ENCODE measurements at places on chromosomes 5 and 9.
A peak's percentile ranks its signal among the peaks of the same experiment; 100 is the strongest.

GRCh38 chr5:134769206-134769605, 10.6 kb downstream of the DDX46 start:
- DNase-seq, result no peak

- no peak for DNase-seq
Observed at GRCh38 chr5:170750791-170751190, 32.7 kb upstream of the GABRP start.

- no peak for DNase-seq
Observed at GRCh38 chr5:124783794-124784193, 37.4 kb upstream of the ZNF608 start.

DNA sequence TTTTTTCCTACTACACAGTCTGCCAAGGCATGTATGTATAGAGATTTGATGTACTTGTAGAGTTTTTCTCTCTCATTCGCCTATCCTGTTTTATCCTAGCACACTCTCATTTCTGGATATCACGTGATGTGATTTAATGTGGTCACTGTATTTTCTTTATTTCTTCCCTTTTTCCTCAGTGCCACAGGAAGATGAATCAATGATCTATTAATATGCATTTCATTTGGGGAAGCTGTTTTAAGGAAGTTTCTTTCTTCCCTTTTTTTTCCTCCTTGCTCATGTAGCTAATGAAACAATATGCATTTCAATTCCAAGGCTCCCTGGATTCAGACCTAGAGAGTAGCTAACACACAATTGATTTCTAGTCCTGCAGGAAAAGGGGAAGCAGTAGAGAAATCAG, 506.3 kb upstream of the WWC1 start:
- no peak for DNase-seq

DNA sequence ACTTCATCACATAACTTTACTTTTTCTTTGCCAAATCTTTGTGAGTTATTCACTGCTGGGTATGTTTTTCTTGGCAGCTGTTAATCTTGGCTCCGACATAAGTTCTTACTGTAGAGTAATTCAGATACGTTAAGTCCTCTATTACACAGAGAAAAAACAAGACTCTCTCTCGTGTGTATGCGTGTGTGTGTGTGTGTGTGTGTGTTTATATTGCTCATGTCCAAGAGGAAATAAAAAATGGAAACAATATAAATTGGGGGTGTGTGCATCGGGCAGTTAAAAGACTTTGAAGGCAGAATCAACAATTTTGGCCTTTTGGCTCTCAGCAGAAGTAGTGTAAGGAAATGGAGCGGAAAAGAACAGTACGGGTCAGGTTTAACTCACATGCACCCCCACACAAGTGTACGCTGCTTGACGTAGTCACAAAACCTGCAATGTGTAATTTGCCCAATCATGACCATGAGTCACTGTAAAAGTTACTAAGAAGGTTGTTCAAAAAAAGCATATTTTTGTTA, 67.2 kb upstream of the IFNE start:
- no peak for DNase-seq

GRCh38 chr9:6134661-6135180, 80.9 kb upstream of the IL33 start:
- no peak for DNase-seq

DNA sequence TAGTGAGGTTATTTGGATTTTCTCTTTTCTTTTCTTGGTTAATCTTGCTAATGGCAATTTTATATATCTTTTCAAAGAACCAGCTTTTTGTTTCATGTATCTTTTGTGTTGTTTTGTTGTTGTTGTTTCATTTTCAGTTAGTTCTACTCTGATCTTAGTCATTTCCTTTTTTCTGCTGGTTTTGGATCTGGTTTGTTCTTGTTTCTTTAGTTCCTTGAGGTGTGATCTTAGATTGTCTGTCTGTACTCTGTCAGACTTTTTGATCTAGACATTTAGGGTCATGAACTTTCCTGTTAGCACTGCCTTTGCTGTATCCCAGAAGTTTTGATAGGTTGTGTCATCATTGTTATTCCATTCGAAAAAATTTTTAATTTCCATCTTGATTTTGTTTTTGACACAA, 399.7 kb downstream of the TLE1 start:
- no peak for DNase-seq

GRCh38 chr5:132760049-132760420, 12.8 kb downstream of the CCNI2 start:
- DNase-seq, result no peak

- no peak for DNase-seq
Observed at GRCh38 chr5:646396-647201, 34.5 kb downstream of the CEP72 start.

- DNase-seq, result no peak
Observed at GRCh38 chr9:16501141-16501540, 369.3 kb downstream of the BNC2 start.

- no peak for DNase-seq
Observed at GRCh38 chr5:59091965-59092364, 509.1 kb downstream of the RAB3C start.

- DNase-seq, result no peak
Observed at GRCh38 chr9:16062542-16063240, 509.8 kb downstream of the CCDC171 start.

DNA sequence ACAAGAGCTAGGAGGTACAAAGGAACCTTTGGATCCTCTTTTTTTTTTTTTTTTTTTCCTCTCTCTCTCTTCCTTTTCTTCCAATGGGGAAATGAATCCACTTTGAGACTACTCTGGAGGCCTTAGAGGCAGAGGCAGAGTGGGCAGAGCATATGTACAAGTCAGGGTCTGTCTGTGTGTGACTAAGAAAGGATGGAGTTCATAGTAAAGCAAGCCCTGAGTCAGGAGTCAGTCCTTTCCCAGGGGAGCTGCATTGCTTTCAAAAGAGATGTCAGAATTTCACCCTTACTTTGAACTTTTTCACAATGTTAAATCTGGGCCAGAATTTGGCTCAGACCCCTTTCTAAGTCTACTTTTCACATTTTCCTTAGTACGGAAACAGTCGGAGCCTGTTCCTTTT, 792.4 kb upstream of the C9orf72 start:
- DNase-seq, result no peak

GRCh38 chr5:17666726-17667235, 32.5 kb downstream of the TAF11L14 start:
- no peak for DNase-seq

- DNase-seq, result no peak
Observed at GRCh38 chr5:153883854-153884611, 154.7 kb downstream of the FAM114A2 start.

- no peak for DNase-seq
Observed at GRCh38 chr5:115575167-115576070, 26.9 kb downstream of the TICAM2 start.

- DNase-seq, result no peak
Observed at GRCh38 chr9:97318433-97318832, 11.0 kb downstream of the CCDC180 start.

DNA sequence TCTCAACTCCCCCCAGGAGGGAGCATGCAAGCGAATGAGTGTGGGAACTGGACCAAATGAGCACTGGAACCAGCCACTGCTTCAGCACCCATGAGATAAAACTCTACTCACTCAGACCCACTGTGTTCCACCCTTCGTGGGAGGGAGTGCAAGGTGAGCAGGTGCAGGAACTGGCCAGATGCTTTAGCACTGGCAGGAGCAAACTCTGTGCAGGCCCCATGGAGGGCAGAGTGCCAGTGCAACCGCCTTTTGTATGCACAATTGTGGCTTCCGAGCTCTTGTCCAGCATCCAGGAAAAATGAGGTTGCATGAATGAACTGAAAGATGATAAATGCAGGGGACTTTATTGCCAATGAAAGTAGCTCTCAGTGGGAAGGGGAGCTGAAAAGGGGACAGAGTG, 67.4 kb upstream of the CCDC112 start:
- no peak for DNase-seq

GRCh38 chr9:13281356-13282016, 2.0 kb upstream of the MPDZ start:
- no peak for DNase-seq

- DNase-seq, result no peak
Observed at GRCh38 chr9:98665501-98665900, 43.2 kb downstream of the GABBR2 start.

- DNase-seq, result no peak
Observed at GRCh38 chr9:70255486-70255885, 3.3 kb upstream of the SMC5 start.

- no peak for DNase-seq
Observed at GRCh38 chr9:6000955-6001354, 14.5 kb downstream of the RANBP6 start.

- DNase-seq, result no peak
Observed at GRCh38 chr5:106418196-106418595, 1252.5 kb downstream of the EFNA5 start.

GRCh38 chr5:79924936-79925893, 65.8 kb downstream of the MTX3 start:
- DNase-seq, result no peak

DNA sequence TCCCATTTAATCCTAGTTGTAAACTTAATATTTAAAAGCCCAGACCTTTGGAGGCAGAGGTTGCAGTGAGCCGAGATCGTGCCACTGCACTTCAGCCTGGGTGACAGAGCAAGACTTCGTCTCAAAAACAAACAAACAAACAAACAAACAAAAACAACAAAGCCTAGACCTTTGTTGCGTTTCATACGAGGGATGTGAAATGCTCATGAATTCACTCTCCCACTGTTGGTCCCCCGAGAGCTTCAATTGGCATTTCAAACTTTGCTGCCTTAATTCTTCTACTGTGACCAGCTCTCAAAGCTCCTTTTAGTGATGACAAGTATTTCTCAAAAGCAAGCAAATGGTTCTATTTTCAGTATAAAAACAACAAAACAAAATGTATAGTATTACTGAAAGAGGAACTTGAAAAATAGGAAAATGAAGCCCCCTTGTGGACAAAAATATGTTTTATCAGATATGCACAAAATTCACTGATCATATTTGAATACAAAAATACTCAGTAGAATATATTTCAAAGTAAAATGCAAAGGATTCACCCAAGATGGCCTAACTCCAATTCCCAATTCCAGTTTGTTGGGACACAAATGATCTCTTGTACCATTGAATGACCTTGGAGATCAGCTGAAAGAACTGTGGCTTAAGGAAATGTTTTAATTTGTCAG, 140.4 kb downstream of the ESM1 start:
- peak; percentile 30 for DNase-seq

DNA sequence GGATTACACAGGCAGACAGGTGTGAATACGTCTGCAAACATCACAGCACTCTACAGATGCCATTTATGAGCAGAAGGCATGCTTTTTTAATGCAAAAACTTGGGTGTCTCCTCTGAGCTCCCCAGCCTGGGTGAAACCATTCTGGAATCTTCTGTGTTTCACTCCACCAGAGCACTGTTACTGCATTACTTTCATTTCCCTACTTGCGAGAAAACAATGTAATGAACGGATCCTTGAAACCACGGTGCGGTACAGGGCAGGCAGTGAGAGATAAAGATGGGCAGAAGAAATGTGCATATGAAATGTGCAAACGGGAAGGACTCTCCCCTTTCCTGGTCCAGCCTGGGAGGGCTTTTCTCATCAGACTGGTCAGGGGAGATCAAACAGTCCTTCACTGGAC, 584.3 kb upstream of the KLF4 start:
- DNase-seq, result no peak

- DNase-seq, result no peak
Observed at GRCh38 chr9:125537442-125538091, 169.4 kb downstream of the MAPKAP1 start.

- no peak for DNase-seq
Observed at GRCh38 chr5:173922527-173922926, 34.4 kb downstream of the CPEB4 start.

DNA sequence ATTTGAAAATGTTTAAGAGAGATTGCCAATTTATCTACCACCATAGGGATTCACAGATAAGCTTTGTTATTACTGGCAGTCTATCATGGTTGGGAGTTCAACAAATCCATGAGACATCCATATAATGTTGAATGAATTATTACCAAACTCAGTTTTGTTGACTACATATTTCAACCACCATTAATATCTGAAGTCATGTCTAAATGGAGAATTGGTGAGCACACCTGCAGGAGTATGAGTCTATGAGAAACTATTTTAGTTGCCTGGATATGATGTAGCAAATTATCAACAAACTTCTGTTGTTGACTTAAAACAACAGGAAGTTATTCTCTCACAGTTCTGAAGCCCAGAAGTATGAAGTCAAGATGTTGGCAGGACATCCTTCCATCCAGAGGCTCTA, 126.8 kb upstream of the FBXL7 start:
- DNase-seq, result no peak

DNA sequence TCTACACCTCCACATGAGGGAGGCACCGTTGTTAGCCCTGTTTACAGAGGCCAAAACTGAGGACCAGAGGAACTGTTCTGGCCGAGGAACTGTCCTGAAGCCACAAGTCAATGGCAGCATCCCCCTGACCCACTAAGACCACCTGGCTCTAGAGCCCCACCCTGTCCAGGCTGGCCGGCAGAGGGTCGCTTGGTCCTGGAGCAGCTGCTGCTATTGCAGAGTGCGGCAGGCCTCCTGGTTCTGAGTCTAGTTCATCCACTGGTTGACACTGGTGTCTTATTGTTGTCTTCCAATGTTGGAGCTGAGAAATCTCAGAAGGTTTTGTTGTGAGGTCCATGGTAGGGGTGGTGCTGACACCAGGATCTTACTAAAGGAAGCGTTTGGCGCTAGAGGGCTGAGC, 26.6 kb upstream of the ANGPTL2 start:
- no peak for DNase-seq

GRCh38 chr5:178117923-178118701, 4.8 kb downstream of the N4BP3 start:
- no peak for DNase-seq
